ENCODE measurements at places on chromosomes 4 and X.

- no peak for DNase-seq
These were observed 94.9 kb upstream of the TBC1D9 start for GRCh38 chr4:140851032-140851636.

- DNase-seq: no peak
These were observed 24.5 kb downstream of the IL15 start for GRCh38 chr4:141660880-141661279.

DNA sequence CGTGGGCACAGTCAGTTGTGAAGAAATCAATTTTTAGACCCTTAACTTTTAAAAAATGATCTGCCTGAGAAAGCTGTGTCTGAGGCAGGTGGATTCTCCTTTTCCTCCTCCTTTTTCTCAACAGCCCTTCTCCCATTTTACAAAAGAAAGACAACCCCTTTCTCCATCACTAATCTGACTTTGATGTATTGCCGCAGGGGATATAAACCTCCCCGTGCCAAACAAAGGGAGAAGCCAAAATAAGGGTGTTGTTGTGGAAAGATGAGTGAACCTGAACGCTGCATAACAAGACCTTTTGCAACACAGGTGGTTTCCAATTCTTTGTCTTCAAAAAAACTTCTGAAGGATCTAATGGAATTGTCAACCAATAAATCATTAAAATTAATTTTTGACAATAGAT, 8.4 kb upstream of the FHL1 start:
- DNase-seq: no peak

DNA sequence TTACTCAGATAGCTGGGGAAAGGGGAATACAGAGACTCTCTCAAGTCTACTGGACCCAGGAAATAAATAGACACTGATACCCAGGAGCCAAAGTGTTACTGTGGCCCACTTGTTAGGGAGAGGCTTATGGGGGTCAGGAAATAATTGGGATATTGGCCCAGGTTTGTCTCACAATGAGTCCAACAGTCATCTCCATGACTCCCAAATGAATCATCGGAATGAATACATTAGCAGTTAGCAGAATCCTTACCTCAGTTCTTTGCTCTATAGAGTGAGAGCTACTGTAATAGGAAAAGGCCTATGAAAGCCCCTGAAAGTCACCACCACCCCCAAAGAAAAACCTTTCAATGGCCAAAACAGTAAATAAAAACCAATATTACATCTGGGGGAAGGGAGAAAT, 42.4 kb upstream of the ARHGEF6 start:
- DNase-seq: no peak

DNA sequence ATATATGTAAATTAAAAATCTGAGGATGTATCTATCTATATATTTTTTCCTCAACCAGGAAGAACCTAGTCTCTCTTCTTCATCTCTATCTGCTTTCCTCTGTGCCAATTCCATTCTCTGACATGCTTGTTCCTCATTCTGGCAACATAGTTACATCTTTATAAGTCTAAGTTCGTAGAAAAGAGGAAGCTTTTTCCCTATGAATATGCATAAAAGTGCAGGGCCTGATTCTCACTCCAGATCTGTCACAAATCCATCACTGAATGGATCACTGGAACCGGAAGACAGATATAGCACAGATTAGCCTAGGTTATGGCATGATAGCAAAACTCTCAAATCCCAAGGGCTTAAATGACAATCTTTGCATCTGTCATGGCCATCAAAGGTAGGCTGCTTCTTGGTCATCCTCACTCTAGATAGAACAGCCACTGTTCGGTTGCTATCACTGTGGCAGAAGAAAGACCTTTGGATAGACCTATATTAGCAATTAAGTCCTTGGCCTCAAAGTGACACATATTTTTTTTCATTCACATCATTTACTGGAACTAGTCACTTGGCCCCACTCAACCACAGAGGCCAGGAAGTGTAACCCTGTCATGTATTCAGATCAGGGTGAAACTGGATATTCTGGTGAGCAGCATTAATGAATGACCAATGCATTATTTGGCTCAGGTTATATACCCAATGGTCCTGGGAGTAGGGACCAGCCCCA, 22.2 kb downstream of the DTHD1 start:
- DNase-seq: no peak

DNA sequence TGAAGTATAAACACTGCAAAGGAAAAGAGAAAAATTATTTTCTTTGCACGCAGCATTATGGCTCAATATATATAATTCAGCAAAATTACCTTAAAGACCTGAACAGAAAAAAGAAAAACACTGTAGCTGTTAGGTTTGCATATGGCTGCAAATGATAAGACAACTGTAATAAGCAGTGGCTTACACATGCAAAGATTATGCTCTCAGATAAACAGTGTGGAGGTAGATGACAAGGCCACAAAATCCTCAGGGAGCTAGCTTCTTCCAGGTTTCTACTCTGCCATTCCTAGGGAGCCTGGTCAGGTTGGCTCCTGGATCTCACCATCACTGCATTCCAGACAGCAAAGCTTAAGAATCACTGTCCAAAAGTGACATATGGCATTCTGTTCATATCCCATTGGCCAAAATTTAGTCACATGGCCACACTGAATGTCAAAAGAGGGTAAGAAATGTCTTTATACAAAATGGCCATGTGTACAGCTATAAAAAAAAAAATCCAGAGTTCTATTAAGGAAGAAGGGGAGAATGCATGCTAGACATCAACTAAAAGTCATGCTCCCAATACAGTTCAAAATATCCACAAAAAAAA, 195.2 kb upstream of the SLC7A11 start:
- no peak for DNase-seq

DNA sequence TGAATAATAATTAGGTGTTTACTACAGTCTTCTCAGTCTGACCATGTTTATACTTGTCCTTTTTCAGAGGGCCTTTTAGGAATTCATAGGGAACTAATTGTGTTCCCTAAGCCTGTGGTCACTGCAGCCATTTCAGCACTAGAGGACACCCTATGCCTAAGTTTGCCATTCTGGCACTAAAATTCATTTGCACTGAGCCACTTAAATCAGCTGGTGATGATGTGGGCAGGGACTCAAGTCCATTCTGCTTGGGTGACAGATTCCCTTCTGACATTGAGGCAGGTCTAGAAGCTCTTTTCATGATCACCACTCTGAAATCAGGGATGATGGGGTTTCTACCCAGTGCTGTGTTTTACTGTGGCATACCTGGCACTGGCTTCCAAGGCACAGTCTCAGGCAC, 1178.9 kb upstream of the DIAPH2 start:
- DNase-seq: no peak

GRCh38 chr4:123265443-123265842, 131.2 kb upstream of the SPRY1 start:
- DNase-seq: no peak

DNA sequence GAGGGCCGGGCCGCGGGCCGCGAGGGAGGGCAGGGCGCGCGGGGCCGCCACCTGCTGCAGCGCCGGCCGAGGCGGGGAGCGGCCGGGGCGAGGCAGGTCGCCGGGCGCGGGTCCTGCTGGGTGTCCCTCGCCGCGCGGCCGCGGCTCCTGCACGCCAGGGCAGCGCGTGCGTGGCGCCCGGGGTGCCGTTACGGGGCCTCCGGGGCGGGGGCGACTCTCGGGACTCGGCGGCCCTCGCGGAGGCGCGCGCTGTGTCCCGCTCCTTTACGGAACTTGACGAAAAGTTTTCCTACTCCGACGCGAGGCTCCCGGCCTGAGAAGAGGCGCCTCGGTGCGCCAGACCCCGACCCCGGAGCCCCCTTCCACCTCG, 329 bp downstream of the TBC1D14 start:
- DNase-seq: no peak

GRCh38 chr4:186485561-186486062, 69.8 kb downstream of the MTNR1A start:
- no peak for DNase-seq

DNA sequence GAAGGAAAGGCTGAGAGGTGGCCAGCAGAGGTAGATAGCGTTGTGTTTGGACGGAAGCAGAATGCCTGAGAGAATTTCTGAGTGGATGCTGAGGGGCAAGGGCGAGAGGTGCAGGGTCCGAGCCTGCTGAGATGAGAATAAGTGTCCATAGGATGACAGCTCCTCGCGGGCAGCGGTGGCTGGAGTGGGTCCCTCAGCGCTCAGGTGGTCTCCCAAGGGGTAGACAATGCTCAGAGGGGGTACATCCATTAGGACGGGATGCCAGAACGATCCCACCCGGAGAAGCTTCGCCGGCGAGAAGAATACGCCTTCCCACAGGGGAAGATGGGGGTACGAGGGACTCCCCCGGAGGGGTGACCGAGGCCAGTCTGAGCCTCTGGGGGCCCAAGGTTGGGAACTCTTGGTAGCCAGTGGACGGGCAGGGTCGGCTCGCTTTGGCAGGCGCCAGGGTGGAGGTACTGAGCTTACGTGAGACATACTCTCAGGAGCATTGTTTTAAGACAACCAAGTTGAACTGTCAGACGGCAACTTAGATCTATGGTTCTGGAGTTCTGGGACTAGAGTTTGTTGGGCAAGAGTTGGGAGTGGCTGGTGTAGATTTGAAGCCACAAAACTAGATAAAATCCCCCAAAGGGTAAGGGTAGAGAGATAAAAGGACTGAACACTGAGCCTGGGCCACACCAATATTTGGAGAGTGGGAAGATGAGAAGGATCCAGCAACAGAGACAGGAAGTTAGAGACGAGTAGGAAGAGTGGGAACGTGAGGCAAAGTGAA, 15.8 kb downstream of the BRCC3 start:
- DNase-seq: no peak

GRCh38 chr4:92304606-92305005, 840 bp downstream of the GRID2 start:
- DNase-seq: no peak

- DNase-seq: no peak
These were observed 106.4 kb upstream of the NWD2 start for GRCh38 chr4:37138019-37138653.

- DNase-seq: no peak
These were observed 64.3 kb downstream of the CPZ start for GRCh38 chr4:8656711-8657380.

DNA sequence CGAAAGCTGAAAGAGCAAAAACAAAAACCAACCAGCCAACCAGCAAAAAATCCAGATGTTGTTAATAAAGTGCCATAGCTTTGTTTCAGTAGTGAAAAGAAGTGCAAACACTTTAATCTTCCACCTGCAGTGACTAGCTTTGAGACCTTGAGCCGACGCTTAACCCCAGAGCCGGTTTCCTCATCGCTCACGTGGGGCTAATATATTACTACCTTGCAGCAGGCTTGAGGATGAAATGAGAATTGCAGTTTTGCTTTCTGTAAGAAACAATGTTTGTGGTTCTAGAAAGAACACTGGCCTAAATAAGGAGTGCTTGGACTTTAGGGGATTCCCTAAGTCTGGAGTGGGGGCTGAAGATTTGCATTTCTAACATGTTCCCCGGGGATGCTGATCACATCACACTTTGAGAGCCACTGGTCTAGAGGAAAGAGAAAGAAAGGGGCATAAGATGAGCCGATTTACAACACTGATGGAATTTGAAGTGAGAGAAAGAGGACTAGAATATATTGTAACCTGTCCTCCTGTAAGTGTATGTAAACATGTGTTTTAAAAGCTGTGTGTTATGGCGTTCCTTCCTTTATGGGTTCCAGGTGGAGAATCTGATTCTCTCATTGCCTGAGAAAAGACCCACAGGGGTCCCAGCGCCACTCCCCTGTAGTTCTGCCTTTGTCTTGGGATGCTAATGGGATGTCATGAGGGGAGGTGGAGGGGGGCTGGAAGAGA, 1.4 kb downstream of the FGF2 start:
- peak; percentile 25 for DNase-seq

DNA sequence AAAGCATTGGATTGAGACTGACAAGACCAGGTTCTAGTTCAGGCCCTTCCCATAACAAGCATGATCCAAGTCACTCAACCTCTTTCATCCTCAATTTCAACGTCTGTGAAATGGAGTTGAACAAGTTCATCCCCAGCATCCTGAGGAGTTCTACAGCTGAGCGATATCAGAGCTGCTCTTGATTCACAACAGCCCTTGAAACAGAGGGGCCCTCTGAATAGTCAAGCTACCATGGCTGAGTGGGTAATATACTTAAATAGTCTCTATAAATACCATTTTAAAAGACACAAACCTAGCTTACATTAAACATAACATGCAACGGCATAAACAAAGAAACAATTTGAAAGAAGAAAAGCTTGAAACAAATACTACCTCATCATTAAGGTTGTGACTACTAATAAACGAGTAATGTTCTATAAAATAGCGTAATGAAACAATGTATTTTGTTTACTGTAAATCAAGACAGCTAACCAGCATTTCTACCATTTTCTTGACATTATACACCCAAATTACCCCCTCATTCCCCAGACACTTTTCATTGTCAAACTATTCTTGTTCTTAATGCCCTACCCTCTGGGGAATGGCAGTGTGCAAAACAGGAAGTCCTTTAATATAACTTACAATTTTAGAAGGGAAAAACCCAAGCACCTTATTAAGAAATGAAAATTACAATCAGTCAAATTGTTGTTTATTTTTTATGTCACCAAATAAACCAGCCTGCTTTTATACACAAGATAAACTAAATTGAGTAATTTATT, 202.3 kb downstream of the PARM1 start:
- no peak for DNase-seq

All from stimulated activated CD4-positive, alpha-beta T cell treated with anti-CD3 and anti-CD28 coated beads, TNF-alpha, amount 100 ng/mL, for 24 hours (primary cell).